ENCODE measurements at places on chromosomes 2 and 18.
A peak's percentile ranks its signal among the peaks of the same experiment; 100 is the strongest.

DNA sequence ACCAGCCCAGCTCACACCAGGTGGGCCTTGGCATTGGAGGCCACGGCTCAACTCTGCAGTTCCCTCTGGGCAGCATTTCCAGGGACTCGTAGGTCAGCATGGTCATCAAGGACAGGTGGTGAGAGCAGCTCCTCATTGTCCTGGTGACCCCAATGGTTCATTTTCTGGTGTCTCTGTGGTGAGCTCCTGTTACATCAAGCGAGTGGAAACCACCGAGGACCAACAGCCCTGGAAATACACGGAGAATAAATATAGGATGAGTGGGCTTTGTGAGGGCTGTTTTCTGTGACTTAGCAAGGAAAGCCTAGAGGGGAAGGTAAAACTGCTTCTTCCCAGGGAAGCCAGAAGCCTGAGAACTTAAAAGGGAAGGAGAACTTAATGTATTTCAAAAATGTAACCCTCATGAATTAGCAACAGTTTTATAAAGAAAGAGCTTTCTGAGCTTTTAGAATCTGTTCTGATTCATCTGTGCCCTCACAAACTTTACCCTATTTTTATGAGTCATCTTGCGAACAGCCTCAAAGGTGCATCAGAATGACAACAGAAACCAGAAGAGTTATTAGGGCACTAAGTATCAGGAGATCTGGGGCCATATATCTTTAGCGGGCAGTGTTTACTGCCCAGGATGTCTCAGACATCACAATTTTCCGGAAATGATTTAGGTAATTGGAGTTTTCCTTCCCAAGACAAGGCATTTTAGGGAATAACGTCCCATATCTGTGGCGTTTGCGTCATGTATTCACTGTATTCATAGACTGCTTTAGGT, 18.7 kb downstream of the C2orf92 start:
- DNase-seq: no peak

DNA sequence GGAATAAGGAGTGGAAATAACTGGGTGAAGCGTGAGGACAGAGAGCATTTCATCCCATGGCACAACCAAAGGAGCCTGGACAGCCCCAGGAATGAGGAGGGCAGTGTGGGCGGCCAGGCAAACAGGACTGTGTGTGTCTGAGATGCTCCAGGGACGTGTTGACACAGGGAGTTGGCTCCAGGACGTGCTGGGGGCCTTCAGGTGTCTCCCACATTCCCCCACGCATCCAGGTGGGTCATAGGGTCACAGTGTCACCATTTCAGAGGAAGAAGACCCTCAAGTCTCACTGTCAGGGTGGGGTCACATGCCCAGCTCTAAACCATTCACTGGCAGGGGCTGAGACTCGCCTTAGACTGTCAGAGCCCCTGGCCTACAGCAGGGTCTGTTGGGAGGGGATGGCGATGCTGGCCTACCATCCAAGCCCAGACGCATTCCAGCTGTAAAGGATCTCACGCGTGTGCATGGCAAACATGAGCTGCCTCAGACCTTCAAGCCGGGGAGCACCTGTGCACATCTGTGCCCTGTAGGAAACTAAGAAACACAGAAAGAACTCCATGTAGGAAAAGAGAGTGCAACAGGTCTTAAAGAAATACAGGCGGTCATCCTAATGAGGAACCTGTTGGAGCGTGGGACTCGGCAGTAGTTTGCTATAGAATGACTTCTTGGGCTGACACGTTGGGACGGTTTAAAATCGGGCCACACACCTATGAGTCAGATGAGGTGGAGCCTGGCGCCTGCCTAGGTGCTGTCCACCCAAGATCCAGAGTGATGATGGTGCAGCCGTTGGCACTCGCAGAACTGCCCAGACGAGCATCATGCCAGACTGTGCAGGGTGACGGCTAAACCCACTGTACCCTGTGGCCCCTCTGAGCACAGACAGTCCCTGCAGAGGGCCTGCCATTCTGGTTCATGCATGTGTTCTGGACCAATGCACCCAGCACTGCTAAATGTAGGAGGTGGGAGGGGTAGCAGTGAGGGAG, 17.3 kb downstream of the PARD6G start:
- DNase-seq: no peak

DNA sequence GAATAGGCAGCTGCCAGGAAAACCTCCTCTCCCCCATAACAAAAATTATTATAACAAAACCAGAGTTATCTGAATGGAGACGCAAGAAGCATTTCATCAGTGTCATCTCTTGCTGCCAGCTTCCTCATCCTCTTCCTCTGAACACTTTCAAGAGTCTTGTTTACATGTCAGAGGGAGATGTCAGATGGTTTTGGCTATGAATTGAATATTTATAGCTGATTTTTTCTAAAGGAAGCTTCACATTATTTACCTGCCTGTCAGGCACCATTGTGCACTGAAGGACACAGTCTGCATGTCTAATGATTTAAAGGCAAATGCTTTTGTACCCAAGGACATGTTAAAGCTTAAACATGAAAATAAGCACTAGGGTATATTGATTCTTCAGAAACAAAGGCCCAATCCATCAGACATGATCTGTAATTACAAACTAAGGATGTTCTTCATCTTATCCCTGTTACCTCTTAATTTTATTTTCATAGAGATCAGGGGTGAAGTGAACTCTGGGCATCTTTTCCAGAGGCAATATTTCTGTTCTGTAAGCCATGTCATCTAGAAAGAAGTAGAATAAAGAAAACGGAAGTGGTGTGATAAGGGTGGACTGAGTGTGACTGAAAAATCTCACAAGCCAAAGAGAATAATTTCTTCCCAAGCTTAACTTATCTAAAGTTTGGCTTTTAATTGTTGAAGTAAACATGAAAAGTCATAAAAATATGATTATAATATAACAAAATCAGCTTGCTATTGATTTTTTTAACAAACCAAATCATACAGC, 168.7 kb downstream of the ANKRD44 start:
- DNase-seq: no peak

GRCh38 chr2:53768242-53768542, 588 bp downstream of the CHAC2 start:
- DNase-seq: no peak

DNA sequence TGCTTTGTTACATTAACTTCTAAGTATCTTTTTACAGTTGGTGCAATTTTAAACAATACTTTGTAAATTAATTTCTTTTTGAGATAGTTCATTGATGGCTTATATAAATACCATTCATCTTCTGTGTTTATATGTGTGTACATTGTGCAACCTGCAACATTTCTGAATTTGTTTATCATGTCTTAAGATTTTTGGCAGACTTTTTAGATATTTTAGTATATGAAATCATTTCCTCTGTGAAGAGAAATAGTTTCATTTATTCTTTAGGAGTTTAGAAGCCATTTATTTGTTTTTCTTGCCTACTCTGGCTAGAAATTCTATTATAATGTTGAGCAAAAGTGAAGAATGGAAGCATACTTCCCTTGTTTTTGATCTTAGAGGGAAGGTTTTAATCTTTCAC, 337.8 kb upstream of the DSEL start:
- no peak for DNase-seq

DNA sequence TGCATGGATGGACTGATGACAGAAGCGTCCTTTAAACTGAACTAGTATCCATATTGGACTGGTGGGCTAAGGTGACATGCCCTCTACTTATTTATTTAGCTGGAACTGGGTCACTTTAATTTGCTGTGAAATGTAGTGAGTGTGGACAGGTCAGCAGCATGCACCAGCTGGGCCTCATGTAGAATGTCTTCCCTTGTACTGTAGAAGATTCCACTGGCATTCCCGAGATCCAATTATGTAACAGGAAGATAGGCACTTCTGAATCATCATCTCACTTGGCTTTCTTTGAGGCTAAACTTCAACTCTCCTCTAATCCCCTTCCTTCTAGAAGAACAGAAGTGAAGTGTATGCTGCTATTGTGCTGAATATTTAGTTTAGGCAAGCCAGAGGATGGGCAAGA, 296.2 kb downstream of the SLC8A1 start:
- DNase-seq: no peak

GRCh38 chr18:54743605-54743995, 84.7 kb upstream of the RAB27B start:
- DNase-seq: no peak

GRCh38 chr18:2879889-2880288, 33.1 kb downstream of the EMILIN2 start:
- DNase-seq: no peak

DNA sequence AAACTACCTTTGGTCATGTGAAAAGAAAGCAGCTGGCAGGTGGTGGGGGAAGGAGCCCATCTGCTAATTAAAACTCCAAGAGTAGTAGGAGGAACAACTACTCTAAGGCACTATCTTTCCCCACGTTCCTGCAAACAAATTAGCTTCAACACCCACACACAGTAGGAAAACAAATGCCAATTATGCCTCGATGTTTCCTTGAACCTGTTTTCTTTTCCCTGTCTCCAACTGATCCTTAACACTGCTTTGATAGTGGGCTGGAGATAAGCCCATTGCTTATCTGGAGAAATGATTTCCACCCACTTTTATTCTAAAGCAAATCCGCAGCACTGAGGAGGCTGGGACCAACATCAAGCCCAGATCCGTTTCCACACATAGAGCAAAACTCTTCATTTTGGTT, 36.0 kb downstream of the DDX18 start:
- DNase-seq: no peak

DNA sequence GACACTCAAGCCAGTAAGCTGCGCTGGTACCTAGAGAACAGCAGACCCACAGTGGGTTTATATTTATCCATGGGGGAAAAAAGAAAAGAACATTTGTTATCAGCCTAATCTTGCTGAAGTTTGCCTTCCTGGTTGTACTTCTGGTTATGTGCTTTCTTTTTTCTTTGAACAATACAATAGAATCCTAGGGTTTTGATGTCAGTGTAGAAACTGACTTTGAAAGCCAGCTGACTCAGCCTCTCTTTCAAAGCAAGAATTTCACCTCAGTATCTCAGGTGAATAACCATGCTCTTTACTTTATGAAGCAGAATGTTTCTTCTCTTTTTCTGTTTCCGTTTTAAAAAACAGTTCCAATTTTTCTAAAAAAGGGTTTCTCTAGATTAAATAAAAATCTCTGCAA, 78.4 kb downstream of the CD8B2 start:
- DNase-seq: no peak

DNA sequence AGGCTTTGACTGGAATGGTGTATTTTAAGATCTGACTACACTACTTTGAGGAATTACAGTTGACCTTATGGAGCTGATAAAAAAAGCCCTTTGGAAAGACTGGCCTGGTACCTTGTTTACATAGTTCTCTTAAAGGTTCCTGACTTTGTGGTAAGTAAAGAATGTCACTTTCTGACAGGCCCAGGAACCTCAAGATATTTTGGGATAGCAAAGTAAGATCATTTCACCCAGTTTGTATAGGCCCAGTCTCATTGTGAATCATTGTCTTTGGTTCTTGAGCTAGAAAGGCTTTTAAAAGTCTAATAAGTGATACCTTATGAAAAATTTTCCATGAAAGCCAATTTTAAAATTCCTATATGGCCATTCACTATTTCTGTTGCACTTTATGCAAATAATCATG, 316.3 kb upstream of the LRRTM4 start:
- DNase-seq: no peak

DNA sequence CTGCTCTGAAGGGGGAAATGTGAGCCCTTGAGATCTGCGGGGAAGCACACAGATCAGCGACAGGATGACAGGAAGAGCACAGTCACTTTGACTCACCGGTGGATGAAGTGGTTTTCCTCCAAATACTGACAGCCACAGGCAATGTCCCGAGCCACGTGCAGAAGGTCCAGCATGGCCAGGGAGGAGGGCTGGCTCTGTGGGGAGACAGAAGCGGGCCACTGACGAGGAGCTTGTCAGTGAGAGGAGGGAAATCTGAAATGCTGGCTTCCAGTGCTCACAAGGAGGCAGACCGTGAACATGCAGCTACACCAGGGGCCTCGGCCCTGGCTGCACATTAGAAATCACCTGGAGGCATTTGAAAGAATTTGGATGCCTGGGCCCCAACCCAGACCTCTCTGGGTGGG, 98.7 kb downstream of the CLIP4 start:
- no peak for DNase-seq

DNA sequence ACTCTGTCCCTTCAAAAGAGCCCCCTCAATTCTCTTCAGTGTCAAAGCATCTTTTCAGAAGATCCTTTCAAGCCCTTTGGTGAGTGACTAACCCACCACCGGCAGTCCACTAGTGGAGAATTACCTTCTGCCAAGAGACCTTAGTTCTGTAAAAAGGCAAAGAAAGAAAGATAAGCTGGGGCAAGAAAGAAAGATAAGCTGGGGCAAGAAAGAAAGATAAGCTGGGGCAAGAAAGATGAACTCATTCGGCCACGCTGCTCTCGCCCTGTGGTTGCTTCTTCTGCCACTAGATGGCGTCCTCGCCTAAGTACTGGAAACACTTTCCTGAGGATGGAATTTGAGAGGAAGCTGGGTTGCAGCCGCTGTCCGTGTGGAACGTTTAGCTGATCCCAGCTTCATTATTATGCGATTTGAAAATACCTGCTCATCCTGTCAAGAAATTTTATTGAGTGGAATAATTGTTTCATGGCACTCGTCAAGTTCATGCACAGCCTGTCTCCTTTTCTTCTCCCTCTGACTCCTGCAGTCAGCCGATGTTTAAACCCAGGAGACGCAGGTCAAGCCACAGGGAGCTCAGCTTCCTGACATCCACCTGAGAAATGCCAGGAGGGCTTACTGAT, 17.3 kb upstream of the ANXA4 start:
- DNase-seq: peak; percentile 90

DNA sequence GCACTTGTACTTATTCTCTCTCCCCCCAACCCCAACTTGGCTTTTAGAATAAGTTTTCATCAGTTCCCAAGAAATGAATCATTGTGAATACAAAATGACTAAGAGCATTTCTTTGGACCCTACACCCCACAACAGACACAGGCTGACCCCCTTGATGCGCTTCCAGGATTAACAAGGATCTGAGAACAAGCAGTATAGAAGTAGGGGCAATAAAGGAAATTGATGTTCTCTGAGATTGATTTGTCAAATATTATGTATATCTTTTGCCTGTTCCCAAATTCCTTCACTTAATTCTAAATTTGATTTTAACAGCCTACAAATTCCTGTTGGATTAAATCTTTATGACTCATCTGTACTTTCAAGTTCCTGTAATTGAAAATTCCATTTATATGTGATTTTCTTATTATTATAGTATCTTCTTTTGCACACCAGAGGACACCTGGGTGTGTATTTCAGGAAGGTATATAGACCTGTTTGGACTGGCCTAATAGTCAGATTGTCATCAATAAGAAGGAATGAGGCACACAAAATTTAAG, 10.2 kb upstream of the PTPN4 start:
- DNase-seq: no peak

GRCh38 chr18:77234504-77235365, 14.9 kb upstream of the GALR1 start:
- no peak for DNase-seq

DNA sequence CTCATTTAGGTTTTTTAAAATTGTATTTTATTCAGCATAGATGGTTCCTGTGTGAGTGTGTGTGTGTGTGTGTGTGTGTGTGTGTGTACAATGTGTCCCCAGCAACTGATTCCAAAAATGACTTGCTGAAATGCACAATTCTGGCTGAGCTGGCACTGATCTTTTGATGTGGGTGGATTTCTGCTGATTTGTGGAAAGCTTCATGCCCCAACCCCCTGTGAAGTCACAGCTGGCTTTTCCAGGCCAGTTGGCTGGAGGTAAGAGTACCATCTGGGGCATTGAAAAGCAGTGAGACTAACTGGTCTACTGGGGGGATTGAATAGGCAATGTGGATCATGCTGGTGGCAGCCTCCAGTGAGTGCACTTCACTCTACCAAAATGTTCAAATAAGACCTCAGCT, 187.2 kb downstream of the LRRTM1 start:
- DNase-seq: no peak
